CD8-positive, alpha-beta memory T cell (primary cell): ENCODE measurements at places on chromosomes 11 and 22.

DNA sequence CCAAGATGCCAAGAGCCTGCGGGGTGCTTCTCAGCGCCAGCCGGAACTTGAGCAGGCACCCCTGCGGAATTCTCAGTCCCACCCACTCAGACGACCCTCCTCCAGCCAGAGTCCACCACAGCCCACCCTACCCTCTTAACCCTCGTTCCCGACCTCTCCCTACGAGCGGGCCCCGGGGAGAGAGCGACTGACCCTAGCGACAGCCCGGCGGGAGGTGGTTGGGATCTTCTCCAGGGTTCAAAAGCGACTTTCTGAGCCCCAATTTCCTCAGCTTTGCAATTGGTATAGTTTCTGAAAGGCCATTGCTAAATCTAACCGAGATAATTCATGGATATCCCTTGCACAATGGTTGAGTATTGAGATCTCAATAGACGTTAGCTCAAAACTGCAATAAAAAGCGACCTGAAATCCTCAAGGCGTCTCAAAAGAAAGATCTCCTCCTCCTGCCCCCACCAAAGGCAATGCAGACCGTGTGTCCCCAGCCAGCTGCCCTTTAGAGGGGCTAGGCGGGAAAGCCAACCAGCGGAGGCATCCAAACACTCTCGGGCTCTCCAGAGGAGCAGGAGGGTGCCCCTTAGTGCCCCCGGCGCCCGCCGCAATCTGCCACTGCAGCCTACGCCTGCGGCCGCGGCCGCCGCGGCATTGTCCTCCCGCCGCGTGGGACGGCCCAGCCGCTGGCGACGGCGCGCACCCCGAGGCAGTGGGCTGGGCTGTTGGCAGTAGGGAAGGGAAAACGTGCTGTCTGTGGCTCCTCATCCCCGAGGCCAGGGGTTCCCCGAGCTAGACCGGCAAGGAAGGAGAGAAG is 1.5 kb upstream of the SLC6A5 start:
- no peak for DNase-seq

- DNase-seq: no peak
Measured at GRCh38 chr22:28310299-28310698, 369.3 kb downstream of the TTC28 start.

DNA sequence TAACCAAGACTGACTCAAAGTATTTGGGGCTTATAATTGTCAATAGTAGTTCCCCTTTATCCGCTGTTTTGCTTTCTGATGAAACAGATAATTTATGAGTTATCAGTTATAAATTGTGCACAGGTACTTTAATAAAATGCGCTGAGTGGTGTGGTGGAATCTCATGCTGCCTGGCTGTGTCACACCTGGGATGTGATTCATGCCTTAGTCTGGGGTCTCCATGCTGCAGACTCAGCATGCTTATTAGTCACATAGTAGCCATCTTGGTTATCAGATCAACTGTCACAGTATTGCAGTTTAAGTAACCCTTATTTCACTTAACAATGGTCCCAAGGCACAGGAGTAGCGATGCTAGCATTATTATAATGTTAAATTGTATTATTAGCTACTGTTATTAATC is 995.2 kb downstream of the NTM start:
- DNase-seq: no peak

- DNase-seq: no peak
Measured at GRCh38 chr11:11973361-11973800, 35.0 kb downstream of the DKK3 start.

- no peak for DNase-seq
Measured at GRCh38 chr11:125452125-125452470, 44.0 kb downstream of the FEZ1 start.

- no peak for DNase-seq
Measured at GRCh38 chr22:49913446-49913845, 4.8 kb downstream of the ALG12 start.

GRCh38 chr11:12683874-12684273 is 9.7 kb downstream of the TEAD1 start:
- no peak for DNase-seq

DNA sequence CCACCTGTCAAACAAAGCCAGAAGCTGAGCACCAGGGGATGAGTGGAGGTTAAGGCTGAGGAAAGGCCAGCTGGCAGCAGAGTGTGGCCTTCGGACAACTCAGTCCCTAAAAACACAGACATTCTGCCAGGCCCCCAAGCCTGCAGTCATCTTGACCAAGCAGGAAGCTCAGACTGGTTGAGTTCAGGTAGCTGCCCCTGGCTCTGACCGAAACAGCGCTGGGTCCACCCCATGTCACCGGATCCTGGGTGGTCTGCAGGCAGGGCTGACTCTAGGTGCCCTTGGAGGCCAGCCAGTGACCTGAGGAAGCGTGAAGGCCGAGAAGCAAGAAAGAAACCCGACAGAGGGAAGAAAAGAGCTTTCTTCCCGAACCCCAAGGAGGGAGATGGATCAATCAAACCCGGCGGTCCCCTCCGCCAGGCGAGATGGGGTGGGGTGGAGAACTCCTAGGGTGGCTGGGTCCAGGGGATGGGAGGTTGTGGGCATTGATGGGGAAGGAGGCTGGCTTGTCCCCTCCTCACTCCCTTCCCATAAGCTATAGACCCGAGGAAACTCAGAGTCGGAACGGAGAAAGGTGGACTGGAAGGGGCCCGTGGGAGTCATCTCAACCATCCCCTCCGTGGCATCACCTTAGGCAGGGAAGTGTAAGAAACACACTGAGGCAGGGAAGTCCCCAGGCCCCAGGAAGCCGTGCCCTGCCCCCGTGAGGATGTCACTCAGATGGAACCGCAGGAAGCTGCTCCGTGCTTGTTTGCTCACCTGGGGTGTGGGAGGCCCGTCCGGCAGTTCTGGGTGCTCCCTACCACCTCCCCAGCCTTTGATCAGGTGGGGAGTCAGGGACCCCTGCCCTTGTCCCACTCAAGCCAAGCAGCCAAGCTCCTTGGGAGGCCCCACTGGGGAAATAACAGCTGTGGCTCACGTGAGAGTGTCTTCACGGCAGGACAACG is 11.7 kb downstream of the CXCR5 start:
- DNase-seq: peak; percentile 75

GRCh38 chr11:90593099-90593498 is 370.2 kb upstream of the CHORDC1 start:
- DNase-seq: no peak

GRCh38 chr11:76275446-76275845 is 69.1 kb upstream of the WNT11 start:
- peak; percentile 22 for DNase-seq
